Stimulated activated CD4-positive, alpha-beta T cell treated with anti-CD3 and anti-CD28 coated beads, Interleukin-2, amount 100 ng/mL, for 24 hours (primary cell): ENCODE measurements at places on chromosomes 1 and 21.

DNA sequence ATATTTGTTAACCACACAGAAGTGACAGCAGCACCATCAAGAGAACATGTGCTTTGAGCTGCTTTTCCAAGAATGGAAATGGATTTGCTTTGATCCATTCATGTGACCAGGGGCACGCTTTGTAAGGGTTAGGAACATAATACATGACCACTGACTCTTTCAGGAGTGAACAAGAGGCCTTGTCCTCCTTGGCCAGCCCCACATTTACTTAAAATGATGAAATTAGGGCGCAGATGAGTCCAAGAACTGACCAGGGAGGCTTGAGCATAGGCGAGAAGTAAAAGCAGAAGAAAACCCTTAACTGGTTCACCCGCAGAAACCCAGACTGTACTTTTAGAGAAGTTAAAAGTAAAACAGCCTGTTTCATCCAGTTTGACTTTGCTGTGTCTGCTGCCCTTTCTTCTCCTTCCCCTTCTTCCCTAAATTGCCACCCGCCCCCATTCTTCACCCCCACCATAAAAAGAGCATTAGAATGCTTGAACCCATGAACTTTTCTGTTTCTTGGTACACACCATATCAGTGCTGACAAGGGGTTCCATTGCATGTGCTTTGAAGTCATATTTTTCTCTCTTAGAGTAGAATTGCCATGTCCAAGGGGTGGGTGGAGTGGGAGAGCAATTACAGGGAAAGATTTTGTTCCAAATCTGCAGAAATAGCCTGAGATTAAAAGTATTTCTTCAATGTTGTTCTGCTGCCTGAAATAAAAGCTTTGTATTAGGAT is 2.6 kb upstream of the GLUL start:
- no peak for DNase-seq

GRCh38 chr1:3001471-3002348 is 19.6 kb upstream of the ACTRT2 start:
- no peak for DNase-seq

DNA sequence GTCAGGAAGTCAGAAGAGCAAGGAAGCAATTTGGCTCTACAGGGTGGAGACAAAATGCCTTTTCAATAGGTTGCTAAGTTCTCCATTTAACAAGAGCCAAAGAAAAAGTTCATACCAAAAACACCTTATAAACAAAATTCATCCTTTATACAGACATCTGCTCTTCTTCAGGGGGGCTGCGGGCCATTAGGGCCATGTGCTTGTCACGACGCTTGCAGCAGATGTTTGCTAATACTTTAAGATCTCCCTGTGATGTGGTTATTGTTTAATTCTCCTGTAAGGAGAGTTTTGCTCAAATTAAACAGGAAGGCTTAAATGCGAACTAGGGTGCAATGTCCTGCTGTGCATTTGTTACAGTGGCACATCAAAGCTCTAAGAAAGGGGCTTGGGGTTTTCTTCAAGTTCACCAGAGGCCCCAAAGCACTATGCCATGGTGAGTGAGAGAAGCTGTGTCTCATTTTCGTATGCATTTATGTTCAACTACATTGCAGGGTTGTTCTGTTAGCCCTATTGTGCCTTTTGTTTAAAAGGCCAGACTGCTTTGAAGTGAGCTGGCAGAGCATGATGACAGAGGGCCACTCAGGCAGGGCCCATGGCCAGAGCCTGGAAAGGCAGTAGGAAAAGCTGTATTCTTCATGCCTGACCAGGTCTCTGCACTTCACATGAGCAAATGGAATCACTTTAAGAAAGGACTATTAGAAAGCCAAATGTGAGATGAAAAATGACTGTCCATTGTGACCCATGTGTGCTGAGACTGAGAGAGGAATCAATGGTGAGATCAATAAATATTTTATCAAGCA is 24.8 kb upstream of the NTPCR start:
- DNase-seq = no peak

DNA sequence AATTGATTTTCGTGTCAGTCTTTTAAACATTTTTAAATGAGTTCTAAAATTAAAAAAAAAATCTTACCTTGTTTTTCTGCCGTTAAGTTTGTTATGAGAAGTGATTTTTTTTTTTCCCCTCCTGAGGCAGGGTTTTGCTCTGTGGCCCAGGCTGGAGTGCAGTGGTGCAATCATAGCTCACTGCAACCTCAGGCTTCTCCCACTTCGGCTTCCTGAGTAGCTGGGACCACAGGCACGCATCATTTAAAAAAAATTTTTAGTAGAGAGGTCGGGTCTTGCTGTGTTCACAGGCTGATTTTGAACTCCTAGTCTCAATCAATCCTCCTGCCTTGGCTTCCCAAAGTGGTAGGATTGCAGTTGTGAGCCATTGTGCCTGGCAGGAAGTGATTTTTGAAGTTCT is 41.1 kb downstream of the MTR start:
- DNase-seq = no peak

DNA sequence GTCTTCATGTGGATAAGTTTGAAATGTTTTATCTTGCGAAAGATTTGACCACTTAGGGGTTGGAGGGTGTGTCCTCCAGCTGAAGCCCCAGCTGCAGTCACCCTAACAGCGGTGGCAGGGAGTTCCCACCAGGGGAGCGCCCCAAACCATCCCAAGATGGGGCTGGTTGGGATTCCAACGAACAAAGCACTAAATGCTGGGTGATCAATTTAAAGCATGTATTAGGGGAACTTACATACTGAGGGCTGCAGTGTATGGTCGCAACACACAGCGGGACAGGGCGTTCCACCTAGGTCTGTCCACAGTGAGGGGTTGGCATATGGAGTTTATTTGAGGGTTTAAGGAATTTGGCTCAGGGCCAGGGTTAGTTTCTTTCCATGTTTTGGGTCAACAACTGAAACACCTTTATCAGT is 26.3 kb downstream of the SLC37A1 start:
- DNase-seq = no peak
